Stimulated activated naive CD4-positive, alpha-beta T cell treated with Interleukin-2 at 50 U/mL for 16 hours (primary cell): ENCODE measurements at places on chromosomes 3 and 15.

DNA sequence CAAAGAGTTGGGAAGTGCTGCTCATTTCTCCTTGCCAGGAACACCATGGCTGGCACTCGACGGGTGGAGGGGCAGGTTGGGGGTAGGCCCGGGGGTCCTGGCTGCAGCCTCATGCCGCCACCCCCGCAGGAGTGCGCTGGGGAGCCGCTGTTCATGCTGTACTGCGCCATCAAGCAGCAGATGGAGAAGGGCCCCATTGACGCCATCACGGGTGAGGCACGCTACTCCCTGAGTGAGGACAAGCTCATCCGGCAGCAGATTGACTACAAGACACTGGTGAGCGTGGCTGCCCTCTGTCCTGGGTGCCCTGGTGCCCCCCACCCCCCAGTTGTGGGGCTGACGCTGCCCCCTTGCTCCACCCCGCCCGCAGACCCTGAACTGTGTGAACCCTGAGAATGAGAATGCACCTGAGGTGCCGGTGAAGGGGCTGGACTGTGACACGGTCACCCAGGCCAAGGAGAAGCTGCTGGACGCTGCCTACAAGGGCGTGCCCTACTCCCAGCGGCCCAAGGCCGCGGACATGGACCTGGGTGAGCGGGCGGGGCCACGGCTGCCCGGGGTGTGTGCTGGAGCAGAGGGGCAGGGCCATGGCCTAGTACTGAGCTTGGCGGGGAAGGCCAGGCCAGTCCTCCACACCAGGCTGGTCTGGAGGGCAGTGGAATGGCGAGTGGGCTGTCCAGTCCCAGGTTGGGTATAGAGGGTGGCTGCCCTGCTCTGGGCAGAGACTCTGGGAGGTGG lies 45.1 kb downstream of the PLXNA1 start:
- no peak for DNase-seq

- DNase-seq: no peak
These were observed 215.3 kb downstream of the FAM43A start for GRCh38 chr3:194900854-194901522.

GRCh38 chr3:86180696-86181095 lies 810.3 kb downstream of the VGLL3 start:
- no peak for DNase-seq

- peak; percentile 97 for DNase-seq
These were observed at the start of gene KLF13 for GRCh38 chr15:31326156-31326874. KLF13 (plus strand) TSS chr15:31326835; CDS start chr15:31327213, 378 bp downstream.

DNA sequence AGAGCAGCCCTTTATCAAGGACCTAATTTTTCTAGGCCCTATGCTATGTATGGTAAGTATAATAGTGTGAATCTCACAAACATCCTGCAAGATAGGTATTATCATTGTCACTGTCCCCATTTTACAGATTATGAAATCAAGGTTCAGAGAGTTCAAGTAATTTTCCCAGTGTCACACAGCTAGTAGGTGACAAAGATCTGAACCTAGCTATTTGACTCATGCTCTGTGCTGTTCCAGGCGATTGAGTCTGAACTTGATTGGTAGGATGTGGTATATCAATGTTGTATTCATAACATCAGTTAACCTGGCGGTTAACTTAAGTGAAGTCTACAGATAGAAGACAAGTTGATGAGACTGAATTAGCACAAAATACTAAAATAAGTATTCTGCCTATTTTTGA lies 229.9 kb downstream of the CHST2 start:
- DNase-seq: no peak

GRCh38 chr3:149738876-149739275 lies 13.4 kb downstream of the COMMD2 start:
- no peak for DNase-seq

GRCh38 chr3:95911767-95912166 lies 902.6 kb upstream of the EPHA6 start:
- DNase-seq: no peak

GRCh38 chr3:39192490-39193092 lies at the start of gene XIRP1:
XIRP1 (minus strand) TSS chr3:39192595; CDS start chr3:39189445, 3,150 bp downstream.
- peak; percentile 11 for DNase-seq

DNA sequence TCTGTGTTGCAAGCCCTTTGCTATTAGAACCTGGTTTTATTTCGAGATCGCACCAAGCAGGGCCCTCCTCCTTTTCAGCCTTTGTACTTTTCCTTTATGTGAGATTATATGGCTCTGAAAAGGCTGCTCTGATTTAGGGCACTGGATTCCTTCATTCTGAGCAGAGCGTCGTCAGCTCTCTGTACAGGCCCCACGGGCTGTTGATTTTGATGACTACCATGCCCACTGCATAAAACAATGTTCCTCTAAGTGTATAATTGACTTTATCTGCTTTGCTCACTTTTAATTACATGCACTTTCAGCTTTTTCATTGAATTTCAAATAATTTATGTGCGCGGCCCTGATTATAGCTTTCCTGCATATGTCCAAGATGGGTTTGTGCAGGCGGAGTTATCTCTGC lies 4.4 kb upstream of the PSMD6 start:
- DNase-seq: no peak
